ENCODE measurements at places on chromosomes 4 and X.

- no peak overlapping the region for H3K27ac ChIP-seq
- no peaks in the 10 kb centered on the region for H3K4me1 ChIP-seq
- H3K4me3 ChIP-seq: no peak overlapping the region
- no peak for DNase-seq
- no peaks in the 10 kb centered on the region for H3K27me3 ChIP-seq
Measured at GRCh38 chr4:136113921-136114320, 1418.4 kb downstream of the PCDH18 start.

DNA sequence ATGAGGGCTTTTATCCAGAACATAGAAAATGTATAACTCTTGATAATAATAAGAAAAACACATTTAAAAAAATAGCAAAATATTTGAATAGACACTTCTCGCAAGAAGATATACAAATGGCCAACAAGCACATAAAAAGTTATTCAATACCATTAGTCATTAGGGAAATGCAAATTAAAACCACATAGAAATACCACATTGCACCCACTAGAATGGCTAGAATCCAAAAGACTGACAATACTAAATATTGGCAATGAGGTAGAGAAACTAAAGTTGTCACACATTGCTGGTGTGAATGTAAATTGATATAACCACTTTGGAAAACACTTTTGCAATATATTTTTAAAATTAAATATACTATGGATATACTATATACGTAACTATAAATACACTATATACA, 754.3 kb upstream of the MAGEB2 start:
- no peaks in the 10 kb centered on the region for H3K27me3 ChIP-seq
- H3K4me1 ChIP-seq: no peaks in the 10 kb centered on the region

- H3K4me1 ChIP-seq: no peaks in the 10 kb centered on the region
- no peaks in the 10 kb centered on the region for H3K27me3 ChIP-seq
- no peaks in the 10 kb centered on the region for H3K36me3 ChIP-seq
- no peak overlapping the region for H3K4me3 ChIP-seq
Measured at GRCh38 chr4:136281307-136281706, 1251.0 kb downstream of the PCDH18 start.

DNA sequence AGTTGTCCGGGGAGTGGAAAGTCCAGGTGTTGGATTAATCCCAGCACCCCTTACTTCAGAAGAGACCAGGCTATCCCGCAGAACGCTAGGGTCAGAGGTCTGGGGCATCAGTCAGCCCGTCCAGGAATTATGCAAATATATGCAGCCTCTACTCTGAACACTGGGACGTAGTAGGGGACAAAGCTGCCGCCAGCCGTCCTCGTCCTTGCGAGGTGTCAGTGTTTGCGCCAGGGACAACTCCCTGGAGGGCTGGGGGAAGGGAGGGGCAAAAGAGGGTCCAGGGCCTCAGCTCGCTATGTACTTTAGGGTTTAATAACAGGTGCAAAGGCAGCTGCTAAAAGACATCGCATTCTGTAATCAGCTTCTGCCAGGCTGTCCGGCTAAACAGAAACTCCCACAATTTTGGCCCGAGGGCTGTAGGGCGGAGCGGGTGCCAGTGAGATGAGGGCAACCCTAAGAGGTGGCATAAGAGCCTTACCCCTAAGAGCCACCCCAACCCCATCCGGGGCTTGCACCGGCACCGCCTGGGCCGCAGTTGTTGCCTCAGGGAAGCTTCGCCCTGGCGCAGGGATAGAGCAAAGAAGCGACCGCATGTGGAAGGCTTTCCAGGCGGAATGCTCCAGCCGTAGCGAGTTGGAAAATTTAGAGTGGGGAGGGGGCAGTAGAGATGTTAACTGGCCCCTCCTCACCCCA, 8.4 kb downstream of the HAND2 start:
- no peak overlapping the region for H3K4me3 ChIP-seq
- H3K4me1 ChIP-seq: peaks cover 20% of the 10 kb centered on the region
- H3K27ac ChIP-seq: no peak overlapping the region
- no peak for DNase-seq

DNA sequence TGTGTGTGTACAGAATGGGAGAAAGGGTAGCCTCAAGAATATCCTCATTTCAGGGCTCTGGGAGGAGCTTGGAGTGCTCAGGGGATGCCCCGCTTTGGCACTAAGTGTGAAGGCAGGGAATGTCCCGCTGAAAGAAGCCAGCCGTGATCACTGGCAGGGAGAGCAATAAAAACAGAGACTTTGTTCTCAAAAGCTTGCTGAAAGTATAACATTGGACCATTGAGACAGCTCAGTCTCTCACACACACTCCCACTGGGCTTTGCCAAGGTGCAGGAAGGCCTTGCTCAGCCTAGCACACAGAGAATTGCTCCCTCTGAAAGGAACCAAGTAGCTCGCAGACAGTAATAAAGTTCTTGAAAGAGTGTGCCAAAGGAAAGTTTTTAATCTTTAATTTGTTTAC, 143.8 kb upstream of the SLITRK2 start:
- H3K27me3 ChIP-seq: no peaks in the 10 kb centered on the region
- no peak overlapping the region for H3K4me3 ChIP-seq
- H3K4me1 ChIP-seq: no peaks in the 10 kb centered on the region

DNA sequence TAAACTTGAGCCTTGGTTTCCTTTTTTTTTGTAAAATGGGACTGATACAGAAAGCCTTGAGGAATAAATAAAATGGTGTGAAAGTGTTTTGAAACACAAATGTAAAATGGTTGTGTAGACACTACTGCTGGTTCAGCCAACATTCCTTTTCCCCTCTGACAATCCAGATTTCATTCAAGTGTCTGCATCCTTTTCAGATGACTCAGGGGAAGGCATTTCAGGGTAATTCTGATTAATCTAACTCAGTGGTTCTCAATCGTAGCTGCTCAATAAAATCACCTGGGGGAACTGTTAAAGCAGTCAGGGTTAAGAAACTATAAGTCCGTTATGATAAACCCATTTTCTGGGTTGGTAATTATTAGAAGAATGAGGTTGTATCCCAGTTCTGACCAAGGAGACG, 4.6 kb downstream of the ARHGAP10 start:
- H3K27me3 ChIP-seq: no peaks in the 10 kb centered on the region
- peaks cover 38% of the 10 kb centered on the region for H3K4me1 ChIP-seq
- no peak for DNase-seq

DNA sequence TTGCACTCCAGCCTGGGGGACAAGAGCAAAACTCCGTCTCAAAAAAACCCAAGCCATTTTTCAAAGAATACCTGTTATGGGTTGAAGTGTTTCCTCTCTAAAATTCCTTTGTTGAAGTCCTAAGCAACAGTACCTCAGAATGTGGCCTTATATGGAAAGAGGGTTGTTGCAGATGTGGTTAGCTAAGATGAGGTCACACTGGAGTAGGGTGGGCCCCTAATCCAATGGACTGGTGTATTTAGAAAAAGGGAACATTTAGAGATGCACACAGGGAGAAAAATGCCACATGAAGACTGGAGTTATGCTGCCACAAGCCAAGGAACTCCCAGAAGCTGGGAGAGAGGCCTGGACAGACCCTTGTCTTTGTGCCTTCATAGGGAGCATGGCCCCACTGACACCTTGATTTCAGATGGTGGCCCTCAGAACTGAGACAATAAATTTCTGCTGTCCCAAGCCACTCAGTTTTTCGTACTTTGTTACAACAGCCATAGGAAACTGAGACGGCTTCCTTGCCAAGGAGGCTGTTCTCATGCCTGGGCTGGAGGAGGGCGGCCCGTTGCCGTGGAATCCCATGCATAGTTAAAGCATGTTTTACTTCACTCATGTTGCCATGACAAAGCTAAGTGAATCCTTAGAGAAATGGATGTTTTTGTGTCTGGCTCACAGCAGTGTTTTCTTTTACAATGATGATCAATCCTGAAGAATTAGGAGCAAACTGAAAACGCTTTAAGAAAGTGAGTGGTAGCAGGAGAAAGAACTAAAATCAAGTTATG, 16.5 kb downstream of the TRAPPC2 start:
- H3K4me3 ChIP-seq: no peak overlapping the region
- H3K36me3 ChIP-seq: peaks cover 36% of the 10 kb centered on the region
- H3K27me3 ChIP-seq: no peaks in the 10 kb centered on the region
- H3K4me1 ChIP-seq: peaks cover 32% of the 10 kb centered on the region
- no peak for DNase-seq

- H3K4me1 ChIP-seq: no peaks in the 10 kb centered on the region
- no peak for DNase-seq
- no peaks in the 10 kb centered on the region for H3K36me3 ChIP-seq
- no peak overlapping the region for H3K27ac ChIP-seq
- H3K27me3 ChIP-seq: no peaks in the 10 kb centered on the region
- H3K4me3 ChIP-seq: no peak overlapping the region
Measured at GRCh38 chrX:147978931-147979330, 2.2 kb upstream of the FMR1NB start.

- H3K27ac ChIP-seq: no peak overlapping the region
- no peak for DNase-seq
- peaks cover 9% of the 10 kb centered on the region for H3K27me3 ChIP-seq
- H3K4me1 ChIP-seq: peaks cover 19% of the 10 kb centered on the region
- H3K4me3 ChIP-seq: no peak overlapping the region
Measured at GRCh38 chr4:145308598-145308997, 128.2 kb upstream of the OTUD4 start.

- no peak overlapping the region for H3K27ac ChIP-seq
- H3K4me3 ChIP-seq: no peak overlapping the region
- H3K27me3 ChIP-seq: no peaks in the 10 kb centered on the region
- no peak for DNase-seq
- H3K36me3 ChIP-seq: no peaks in the 10 kb centered on the region
Measured at GRCh38 chr4:156939139-156939538, 32.5 kb downstream of the PDGFC start.

GRCh38 chrX:113644426-113644825, 803.8 kb upstream of the AMOT start:
- no peaks in the 10 kb centered on the region for H3K27me3 ChIP-seq
- H3K4me3 ChIP-seq: no peak overlapping the region
- DNase-seq: no peak
- no peaks in the 10 kb centered on the region for H3K36me3 ChIP-seq
- no peaks in the 10 kb centered on the region for H3K4me1 ChIP-seq

- H3K4me1 ChIP-seq: no peaks in the 10 kb centered on the region
- peaks cover 1% of the 10 kb centered on the region for H3K36me3 ChIP-seq
- no peak overlapping the region for H3K27ac ChIP-seq
- DNase-seq: no peak
- no peak overlapping the region for H3K4me3 ChIP-seq
Measured at GRCh38 chr4:8341691-8342090, 72.1 kb downstream of the HTRA3 start.

DNA sequence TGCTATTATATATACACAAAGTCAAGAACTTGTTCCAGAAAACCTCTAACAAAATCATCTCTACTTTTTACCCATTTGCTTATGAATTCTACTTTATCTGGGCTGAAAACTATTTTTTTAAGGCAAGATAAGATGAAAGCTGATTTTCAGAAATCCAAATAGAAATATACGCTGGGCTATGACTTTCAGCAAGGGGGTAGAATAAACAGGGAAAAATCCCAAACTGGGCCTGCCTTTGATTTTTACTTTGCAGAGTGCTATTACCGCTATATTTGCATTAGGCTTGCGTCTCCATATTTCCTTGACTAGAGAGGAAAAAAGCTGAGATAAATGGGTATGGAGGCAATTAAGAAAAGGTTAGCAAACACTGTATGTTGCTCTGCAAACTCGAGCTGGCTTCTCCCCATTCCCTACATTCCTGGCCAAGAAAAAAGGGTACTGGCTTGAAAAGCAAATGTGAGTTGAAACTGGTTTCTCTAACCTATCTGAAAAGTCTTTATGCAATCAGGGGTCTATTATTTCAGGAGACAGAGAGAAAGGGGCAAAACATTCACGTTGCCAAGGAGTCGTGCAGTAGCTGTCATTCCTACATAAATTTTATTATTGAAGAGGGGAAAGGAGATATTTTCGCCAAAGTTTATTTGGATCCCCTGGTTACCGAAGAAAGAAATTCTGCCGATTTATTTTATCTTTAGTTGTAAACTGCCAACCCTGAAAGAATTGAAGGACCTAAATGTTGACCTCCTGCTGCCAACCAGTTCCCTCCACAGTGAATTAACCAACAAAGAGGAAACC, 2.2 kb downstream of the TMEM47 start:
- no peak overlapping the region for H3K27ac ChIP-seq
- H3K36me3 ChIP-seq: peaks cover 7% of the 10 kb centered on the region
- H3K4me1 ChIP-seq: peaks cover 3% of the 10 kb centered on the region
- DNase-seq: no peak
- no peak overlapping the region for H3K4me3 ChIP-seq

- no peak for DNase-seq
- no peaks in the 10 kb centered on the region for H3K4me1 ChIP-seq
- H3K4me3 ChIP-seq: no peak overlapping the region
Measured at GRCh38 chr4:56345458-56345857, 41.8 kb downstream of the AASDH start.

DNA sequence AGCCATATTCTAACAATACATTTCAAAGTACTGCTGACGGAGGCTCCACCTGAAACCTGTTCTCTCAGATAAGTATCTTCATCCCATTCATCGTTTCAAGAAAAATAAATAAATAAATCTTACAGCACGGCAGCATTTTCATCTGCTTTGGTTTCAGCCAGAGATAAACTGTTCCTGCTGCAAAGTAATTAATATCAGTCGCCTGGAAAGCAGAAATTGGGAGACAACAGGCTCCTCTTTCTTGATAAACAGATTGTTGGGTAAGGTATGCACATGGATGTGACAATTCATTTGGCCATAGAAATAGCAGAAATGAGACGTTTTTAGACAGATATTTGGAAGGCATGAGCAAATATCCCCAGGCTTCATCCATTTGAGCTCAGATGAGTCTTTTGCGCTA, 110.4 kb downstream of the PPARGC1A start:
- no peaks in the 10 kb centered on the region for H3K4me1 ChIP-seq
- H3K27me3 ChIP-seq: no peaks in the 10 kb centered on the region
- no peak overlapping the region for H3K27ac ChIP-seq

DNA sequence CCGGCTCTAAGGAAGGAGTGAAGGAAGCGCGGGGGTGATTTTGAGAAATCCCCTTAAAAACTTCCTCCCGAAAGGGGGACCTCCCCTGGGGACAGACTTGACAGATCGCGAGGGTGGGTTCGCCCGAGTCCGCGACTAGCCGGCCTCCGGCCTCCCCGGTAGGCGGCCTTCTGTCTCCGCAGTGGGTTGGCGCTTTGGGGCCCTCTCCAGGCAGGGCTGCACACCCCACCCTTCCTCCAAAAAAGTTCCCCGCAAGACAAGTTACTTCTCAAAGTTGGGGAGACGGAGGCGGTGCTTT, 24.8 kb downstream of the HOPX start:
- H3K27me3 ChIP-seq: peaks cover 40% of the 10 kb centered on the region
- H3K4me1 ChIP-seq: peaks cover 49% of the 10 kb centered on the region
- H3K27ac ChIP-seq: peak overlapping the region; percentile 60
- H3K4me3 ChIP-seq: peak overlapping the region; percentile 71
- H3K36me3 ChIP-seq: peaks cover 12% of the 10 kb centered on the region

DNA sequence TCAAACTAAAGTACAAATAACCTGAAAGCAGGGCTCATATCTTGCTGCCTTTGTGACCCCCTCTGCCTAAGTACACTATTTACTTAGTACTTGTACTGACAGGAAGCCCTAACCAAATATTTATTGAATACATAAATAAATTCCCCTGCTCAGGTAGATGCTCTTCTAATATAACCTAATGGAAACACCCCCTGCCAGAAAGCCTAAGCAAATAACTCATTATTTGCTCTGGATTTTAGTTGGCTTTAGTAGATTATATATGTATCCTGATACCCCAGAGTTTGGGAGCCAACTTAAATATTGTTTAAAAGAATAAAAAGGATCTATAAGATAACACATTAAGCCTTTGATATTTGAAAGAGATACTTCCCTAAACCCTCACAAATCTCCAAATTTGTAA, 318.2 kb downstream of the PPP1R2C start:
- DNase-seq: no peak
- no peak overlapping the region for H3K27ac ChIP-seq
- H3K4me3 ChIP-seq: no peak overlapping the region
- no peaks in the 10 kb centered on the region for H3K4me1 ChIP-seq
- no peaks in the 10 kb centered on the region for H3K27me3 ChIP-seq

- no peak overlapping the region for H3K27ac ChIP-seq
- no peaks in the 10 kb centered on the region for H3K4me1 ChIP-seq
- peaks cover 13% of the 10 kb centered on the region for H3K36me3 ChIP-seq
- H3K4me3 ChIP-seq: no peak overlapping the region
- no peaks in the 10 kb centered on the region for H3K27me3 ChIP-seq
Measured at GRCh38 chr4:169404960-169405359, 134.2 kb upstream of the SH3RF1 start.

Measured in activated CD4-positive, alpha-beta memory T cell treated with anti-CD3 and anti-CD28 coated beads for 36 hours (primary cell).